ENCODE measurements at places on chromosomes 4 and X.
A peak's percentile ranks its signal among the peaks of the same experiment; 100 is the strongest.

- no peak for DNase-seq
Measured at GRCh38 chr4:80611678-80611979, 276.1 kb downstream of the CFAP299 start.

DNA sequence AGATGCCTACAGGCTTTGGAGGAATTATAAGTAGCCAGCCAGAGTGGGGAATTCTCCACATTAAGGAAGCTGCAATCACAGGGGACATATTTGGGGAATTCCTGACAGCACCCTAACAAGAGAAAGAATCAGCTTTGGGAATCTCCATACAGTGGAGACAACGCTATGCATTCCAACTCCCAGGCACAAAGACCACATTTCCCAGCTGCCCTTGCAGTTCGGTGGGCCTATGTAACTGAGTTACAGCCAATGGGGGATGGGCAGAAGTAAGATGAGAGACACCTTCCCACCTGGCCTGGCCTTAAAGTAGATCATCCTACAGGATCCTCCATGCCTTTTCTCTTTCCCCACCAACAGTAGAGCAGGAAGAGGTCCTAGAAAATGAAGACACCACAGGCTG, 43.4 kb upstream of the CCKAR start:
- DNase-seq: no peak

GRCh38 chr4:159395693-159396092, 292.8 kb downstream of the RAPGEF2 start:
- DNase-seq: no peak

DNA sequence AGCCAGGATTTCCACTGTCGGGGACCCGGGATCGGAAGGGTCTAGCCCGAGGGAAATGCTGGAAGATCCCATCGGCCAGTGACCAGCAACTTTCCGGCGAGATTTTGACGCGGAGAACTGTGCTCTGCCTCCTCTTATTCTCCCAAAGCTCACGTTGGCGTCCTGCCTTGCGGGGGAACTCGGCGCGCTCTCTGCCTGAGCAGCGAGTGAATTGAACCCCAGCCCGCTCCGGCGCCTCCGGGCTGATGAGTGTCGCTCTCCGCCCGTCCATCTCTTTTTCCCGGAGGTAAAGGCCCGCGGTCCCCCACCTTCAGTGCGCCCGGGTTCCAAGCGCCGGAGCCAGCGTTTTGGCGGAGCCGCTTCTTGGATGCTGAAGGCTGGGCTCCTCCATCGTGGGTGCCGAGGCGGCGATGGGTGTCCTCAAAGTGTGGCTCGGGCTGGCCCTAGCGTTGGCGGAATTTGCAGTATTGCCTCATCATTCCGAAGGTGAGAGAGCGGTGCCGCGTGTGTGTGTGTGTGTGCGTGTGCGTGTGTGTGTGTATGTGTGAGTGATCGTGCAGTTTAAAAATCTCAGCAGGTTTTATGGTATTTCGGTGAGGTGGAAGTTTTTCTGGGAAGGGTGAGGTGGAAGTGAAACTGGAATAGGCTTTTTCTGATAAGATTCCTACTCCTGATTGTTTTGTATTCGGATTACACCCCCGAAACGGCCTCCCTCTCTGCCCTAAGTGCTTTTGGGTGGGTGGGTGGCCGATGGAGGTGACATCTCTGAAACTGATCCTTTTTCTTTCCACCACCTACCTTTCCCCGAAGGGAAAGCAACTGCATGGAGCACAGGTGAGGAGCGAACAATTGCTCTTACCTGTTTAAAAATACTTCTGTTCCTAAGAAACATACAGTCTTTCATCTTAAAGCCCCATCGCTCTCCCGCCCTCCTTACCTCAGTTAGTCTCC, 752 bp downstream of the FRAS1 start:
- DNase-seq: peak; percentile 19

GRCh38 chrX:38336538-38337240, 9.4 kb upstream of the RPGR start:
- no peak for DNase-seq

GRCh38 chr4:121927948-121928347, 23.9 kb downstream of the TRPC3 start:
- DNase-seq: no peak

- DNase-seq: peak; percentile 73
Measured at GRCh38 chr4:156634612-156635011, 337.0 kb downstream of the PDGFC start.

DNA sequence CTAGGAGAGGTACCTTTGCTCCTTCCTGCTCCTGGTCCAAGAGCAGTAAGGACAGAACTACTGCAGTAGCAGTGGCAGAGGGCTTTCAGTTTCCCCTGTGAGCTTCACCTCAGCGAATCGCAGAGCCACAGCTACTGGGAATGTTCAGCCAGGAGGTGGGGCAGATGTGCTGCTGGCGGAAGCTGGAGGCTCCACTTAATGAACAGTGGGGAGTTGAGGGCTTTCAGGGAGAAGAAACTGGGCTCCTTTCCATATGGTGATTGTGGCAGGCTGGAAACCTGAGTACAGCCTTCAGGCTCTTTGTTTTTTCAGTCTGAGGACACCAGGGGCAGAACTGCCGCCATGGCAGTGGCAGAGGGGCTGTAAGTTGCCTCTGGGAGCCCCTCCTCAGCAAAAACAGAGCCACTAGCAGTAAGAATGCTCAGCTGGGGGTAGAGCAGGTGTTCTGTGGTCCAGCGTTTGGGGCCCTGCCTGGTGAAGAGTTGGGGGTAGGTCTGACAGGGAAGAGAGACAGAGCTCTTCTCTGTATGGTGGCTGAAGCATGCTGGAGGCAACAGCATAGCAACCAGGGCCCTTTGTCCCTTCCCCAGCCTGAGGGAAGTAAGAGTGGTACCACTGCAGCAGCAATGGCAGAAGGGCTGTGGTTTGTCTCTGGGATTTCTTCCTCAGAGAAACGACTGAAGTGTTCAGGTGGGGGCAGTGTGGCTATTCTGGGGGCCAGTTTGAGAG, 106.0 kb upstream of the GRXCR1 start:
- DNase-seq: no peak

DNA sequence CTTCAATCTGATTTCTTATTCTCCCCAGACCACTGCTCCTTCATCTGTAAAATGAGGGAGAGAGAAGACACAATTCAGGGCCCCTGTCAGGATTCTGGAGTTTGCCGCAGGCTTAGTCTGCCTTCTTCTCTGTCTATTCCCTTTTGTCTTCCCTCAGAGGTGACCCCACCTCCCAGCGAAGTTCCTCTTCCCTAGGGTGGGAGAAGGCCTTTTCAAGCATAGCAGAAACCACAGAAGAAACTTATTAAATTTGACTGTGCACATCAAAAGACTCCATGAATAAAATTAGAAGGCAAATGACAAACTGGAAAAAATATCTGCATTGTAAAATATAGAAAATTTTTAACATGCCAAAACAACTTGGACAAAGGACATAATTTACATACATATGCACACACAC, 148.8 kb downstream of the HNRNPD start:
- no peak for DNase-seq

DNA sequence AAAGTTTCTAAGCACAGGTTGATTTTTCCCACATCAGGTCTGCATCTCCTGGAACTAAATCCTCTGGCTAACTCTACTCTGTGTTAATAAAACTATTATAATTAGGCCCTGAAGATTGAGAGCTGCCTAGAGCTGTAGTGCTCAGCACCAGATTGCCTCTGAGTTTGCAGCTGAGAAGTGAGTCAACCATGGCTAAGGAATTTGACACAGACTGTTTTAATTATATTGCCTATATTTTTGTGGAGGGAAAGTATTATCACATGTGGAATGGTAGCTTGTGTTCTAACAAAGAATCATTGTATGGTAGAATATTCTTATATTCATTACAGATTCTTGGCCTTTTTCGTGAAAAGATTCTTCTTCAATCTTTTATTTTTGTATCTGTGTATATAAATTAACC, 1907.6 kb upstream of the TENM3 start:
- DNase-seq: no peak

- DNase-seq: peak; percentile 24
Measured at GRCh38 chr4:185396724-185397385, at the start of gene ANKRD37. ANKRD37 (plus strand) TSS chr4:185396841; CDS start chr4:185396924, 83 bp downstream.

GRCh38 chr4:99863804-99864203, 30.4 kb downstream of the LAMTOR3 start:
- peak; percentile 35 for DNase-seq

GRCh38 chrX:9539605-9540387, 74.9 kb downstream of the TBL1X start:
- DNase-seq: no peak

- DNase-seq: peak; percentile 52
Measured at GRCh38 chr4:16027626-16028025, 56.2 kb downstream of the PROM1 start.

GRCh38 chr4:97593248-97593647, 550.0 kb downstream of the STPG2 start:
- DNase-seq: no peak

- peak; percentile 44 for DNase-seq
Measured at GRCh38 chrX:140440876-140441275, 64.0 kb downstream of the SOX3 start.

- DNase-seq: no peak
Measured at GRCh38 chr4:83522239-83522638, 13.7 kb upstream of the GPAT3 start.

DNA sequence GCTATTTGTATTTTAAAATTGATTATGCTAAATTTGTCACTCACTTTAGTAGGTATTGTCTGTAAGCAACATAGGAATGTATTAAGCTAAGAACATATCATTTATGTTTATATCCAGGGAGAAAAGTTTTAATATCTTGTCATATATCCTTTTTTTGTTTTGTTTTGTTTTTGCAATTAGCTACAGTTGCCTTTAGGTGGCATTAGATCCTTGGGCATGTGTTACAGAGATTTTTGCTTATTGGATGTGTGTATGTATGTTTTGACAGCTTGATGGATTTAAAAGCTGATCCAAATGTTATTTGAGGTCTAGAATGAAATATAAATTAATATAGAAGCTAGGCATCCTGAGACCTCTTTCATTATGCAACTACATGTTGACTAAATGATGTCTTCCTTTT, 36.1 kb upstream of the OTUD4 start:
- DNase-seq: peak; percentile 28

GRCh38 chr4:164894702-164895101, 17.7 kb downstream of the APELA start:
- no peak for DNase-seq

- DNase-seq: no peak
Measured at GRCh38 chr4:85728464-85728863, 253.5 kb downstream of the ARHGAP24 start.

DNA sequence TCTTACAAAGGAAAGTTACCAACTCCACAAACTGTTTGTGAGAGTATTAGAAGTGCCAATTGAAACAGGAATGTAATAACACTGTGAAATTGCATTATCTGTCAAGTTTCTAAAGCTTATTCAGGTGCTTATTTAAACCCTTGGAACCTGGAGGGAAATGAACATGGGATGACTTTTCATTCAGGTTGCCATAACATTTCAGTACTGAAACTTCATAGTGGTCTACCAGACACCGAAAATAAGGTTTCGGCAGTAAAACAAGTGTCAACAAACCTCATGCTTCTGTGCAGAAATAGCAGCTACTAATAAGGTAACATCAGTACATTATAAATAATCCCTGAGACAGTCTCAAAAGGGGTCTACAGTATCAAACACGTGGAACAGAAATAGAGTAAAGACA, 890.7 kb upstream of the INTU start:
- no peak for DNase-seq
